Cortex of kidney (tissue), 1 donor: ENCODE measurements at places on chromosomes 7 and 10.

DNA sequence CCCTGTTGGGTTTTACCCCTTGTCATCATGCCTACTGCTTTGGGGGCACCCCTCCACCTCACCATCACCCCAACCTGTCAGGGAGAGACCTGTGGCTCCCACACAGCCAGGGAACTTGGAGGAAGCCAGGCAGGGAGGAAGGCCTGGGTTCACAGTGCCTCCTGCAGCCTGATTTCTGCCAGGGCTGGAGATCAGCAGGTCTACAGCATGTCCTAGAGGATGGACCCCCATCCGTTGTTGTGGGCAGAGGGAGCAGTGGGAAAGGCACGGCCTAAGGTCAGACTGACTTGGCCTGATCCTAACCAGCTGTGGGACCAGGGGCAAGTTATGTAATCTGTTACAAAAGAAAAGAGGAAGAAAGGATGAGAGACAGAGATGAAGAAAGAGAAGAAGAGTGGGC is 28.2 kb downstream of the ZCCHC24 start:
- DNase-seq: no peak

DNA sequence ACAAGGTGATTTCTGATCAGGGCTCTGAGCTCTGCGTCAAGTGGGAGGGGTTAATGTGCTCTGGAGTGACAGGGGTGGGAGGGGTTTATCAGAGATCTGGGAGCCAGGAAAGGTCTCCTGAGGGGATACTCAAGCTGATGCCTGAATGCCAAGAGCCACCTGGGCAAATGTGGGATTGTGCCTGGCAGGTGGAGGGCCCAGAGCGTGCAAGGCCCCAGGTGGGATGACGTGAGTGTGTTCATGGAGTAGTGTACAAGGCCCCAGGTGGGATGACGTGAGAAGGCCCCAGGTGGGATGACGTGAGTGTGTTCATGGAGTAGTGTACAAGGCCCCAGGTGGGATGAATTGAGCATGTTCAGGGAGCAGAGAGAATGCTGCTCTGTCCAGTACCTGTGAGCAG is 610.3 kb downstream of the PTPRN2 start:
- DNase-seq: no peak

- DNase-seq: no peak
Measured at GRCh38 chr7:13834328-13834761, 155.1 kb downstream of the ETV1 start.

DNA sequence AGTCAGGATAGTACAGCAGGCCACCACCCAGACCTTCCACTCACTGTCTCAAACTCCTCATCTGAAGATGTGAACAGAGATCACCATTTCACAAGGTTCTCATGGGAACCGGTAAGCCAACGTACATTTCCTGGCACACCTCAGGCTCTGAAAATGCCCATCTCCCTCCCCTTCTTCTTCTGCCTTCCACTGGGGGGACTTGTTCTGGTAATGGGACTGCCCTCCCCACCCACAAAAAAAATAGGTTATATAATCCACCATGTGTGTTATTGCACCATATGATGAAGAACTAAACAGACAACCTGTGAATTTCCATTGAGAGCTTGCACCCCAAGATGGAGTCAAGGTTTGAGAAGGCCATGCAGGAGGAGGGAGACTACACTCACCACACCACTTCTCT is 42.1 kb upstream of the IKZF1 start:
- DNase-seq: no peak

- no peak for DNase-seq
Measured at GRCh38 chr7:5429253-5429856, 5.7 kb upstream of the TNRC18 start.

DNA sequence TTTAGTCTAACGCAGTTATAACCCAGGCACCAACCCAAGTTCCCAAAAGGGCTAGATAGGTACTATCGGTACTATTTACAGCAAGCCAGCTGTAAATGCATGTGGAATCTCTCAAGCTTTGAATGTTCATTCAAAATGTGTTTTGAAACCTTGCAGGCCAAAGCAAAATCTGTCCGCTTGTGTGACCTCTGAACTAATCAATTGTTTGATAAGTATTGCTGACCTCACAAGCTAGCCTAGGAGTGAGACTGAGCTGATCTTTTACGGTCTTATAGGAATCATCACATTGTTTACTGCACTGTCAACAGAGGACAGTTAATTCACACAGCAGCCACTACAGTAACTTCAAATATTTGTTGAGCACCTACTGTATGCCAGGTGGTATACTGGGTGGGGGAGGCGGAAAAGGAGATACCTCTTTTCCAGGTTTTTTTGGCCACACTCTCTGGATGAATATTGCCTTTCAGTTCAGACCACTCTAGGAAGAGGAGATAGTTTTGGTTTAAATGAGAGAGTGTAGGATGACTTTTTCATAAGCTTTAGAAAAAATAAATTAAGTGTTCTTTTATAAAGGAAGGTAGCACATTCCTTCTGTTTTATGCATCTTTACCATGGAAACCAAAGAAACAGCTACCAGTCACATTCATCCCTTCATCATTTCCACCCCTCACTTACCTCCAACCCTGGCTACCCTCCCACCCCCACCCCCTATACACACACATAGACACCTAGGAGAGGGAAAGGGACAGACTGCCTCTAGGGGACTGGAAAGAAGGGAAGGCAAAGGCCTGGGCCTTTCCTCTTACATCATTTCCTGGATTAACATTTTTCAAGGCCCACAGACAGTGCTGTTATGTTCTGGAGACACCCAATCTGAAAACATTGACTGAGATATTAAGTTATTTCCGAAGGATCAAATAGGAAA is 2.4 kb downstream of the PAPSS2 start:
- no peak for DNase-seq

DNA sequence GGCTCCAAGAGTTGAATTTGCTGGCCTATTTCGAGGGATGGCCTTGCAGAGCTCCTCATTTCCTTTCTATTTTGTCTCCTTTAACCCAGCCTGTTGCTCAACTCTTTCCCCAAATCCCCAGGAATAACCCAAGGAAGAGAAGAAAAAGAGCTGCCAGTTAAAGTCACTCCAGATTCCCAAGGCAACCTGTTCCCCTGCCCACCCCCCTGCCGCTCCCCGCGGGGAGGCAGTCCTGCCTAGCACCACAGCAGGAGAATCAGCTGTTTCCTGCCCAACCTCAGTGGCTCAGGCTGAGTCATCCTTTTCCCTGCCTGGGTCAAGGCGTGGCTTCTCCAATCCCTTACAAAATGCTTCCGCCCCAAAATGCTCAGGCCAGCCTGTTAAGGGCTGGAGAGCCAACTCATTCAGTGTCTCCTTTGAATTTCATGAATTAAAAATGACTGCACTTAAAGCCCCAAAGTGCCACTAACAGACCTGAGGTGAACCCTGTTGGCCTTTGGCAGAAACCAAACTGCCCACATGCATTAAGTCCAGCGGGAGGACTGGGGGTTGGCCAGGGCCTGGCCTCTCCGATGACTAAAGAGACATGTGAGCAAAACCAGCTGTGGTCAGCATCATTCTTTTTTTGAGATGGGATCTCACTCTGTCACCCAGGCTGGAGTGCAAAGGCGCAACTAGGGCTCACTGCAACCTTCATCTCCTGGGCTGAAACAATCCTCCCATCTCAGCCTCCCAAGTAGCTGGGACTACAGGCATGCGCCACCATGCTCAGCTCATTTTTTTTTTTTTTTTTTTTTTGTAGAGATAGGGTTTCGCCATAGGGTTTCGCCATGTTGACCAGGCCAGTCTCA is 83.2 kb upstream of the KIF5B start:
- DNase-seq: no peak

GRCh38 chr10:72332423-72333111 is 22.2 kb downstream of the DNAJB12 start:
- DNase-seq: no peak

DNA sequence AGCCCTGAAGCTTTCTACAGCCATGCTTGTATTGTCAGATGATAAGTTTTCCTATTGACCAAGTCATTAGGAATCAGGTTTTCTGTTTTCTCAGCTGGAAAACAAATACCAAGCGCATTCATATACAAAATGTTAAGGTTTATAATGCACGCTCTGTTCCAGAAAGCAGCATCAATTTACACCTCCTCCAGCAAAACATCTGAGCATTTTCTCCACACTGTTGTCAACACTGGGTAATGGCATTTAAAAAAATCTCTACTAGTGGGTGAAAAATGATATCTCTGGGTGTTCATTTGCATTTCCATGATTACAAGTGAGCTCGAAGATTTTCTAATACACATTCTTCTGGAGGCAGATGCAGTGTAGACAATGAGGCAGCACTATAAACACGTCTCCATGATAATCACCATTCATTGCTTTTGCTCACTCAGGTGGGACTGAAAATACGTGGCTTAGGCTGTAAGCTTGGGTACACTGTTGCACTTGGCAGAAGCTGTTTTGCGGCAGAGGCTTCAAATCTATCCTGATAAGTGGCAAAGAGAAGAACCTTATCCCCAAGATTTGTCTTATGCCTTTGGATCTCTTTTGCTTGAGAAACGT is 114.8 kb upstream of the PLPP4 start:
- DNase-seq: no peak

- DNase-seq: no peak
Measured at GRCh38 chr7:25716421-25716820, 435.6 kb upstream of the NFE2L3 start.

GRCh38 chr10:98029149-98030092 is 1.0 kb downstream of the CRTAC1 start:
- DNase-seq: no peak

DNA sequence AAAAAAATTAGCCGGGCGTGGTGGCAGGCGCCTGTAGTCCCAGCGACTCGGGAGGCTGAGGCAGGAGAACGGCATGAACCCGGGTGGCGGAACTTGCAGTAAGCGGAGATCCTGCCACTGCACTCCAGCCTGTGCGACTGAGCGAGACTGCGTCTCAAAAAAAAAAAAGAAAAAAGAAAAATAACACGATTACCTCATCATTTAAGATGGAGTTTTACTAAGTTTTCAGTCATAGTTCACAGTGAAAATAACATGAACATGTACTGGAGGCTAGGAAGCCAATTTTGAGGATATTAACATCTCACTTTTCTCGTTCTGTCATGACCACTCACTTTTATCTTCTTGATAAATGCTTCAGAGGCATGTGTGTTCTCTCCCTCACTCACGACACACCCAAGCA is 3.1 kb upstream of the RUNDC3B start:
- DNase-seq: no peak

DNA sequence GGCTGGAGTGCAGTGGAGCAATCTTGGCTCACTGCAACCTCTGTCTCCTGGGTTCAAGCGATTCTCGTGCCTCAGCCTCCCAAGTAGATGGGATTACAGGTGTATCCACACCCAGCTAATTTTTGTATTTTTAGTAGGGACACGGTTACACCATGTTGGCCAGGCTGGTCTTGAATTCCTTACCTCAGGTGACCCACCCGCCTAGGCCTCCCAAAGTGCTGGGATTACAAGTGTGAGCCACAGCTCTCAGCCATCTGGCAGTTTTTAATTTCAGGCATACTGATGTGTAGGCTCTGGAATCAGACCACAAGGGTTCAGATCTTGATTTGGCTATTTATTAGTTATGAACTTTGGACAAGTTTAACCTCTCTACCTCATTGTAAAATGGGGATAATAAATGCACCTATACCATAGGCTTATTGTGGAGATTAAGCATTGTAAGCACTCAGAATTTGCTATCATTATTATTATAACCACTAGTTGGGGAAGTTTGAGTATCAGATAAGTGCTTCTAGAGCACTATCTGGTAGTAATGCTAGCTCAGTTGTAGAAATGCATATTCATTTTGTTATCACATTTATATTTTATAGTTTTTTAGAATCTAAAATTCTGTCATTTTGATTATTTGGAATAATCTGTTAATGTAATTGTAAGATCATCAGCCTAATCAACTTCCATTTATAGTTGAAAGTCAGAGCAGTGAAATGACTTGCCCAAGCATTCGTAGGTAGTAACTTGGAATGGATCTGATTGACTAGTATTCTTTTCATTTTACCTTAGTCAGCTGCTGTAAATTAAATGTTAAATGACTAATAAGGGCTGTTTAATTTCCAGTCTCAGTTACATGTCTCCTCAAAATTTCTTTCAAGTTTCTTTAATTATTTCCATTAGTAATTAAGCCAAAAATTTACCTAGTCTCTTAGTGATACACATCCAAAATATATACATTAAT is 22.5 kb downstream of the KMT2E start:
- DNase-seq: no peak

DNA sequence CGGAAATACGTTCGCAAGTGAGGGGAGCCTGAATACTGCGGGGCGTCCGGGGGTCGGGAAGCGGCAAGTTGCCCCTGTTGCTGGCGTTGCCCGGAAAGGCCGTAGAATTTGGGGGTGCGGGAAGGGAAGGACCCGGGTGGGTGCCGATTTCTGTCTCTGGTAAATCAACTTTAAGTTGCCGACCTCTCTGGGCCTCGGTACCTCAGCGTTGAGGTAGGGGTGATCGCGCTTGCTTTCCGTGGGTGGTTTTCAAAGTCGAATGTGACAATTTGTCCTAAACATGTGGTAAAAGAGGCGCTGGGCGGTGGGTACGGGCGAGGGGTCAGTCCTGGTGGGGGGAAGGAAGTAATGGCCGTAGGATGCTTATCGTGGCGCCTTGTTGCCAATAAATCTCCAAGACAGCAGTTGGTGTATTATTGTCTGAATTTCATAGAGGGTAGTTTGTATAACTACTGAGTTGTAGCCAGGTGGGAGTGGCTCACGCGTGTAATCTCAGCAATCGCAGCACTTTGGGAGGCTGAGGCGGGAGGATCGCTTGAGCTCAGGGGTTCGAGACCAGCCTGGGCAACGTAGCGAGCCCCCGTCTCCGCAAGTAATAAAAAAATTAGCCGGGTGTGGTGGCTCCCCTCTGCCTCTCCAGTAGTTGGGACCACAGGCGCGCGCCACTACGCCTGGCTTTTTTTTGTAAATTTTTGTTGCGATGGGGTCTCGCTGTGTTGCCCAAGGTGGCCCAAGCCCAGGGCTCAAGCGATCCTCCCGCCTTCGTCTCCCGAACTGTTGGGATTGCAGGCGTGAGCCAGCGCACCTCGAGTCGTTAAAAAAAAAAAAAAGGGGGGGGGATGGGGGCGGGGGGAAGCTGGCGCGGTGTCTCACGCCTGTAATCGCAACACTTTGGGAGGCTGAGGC is 644 bp downstream of the BUD23 start:
- DNase-seq: no peak

DNA sequence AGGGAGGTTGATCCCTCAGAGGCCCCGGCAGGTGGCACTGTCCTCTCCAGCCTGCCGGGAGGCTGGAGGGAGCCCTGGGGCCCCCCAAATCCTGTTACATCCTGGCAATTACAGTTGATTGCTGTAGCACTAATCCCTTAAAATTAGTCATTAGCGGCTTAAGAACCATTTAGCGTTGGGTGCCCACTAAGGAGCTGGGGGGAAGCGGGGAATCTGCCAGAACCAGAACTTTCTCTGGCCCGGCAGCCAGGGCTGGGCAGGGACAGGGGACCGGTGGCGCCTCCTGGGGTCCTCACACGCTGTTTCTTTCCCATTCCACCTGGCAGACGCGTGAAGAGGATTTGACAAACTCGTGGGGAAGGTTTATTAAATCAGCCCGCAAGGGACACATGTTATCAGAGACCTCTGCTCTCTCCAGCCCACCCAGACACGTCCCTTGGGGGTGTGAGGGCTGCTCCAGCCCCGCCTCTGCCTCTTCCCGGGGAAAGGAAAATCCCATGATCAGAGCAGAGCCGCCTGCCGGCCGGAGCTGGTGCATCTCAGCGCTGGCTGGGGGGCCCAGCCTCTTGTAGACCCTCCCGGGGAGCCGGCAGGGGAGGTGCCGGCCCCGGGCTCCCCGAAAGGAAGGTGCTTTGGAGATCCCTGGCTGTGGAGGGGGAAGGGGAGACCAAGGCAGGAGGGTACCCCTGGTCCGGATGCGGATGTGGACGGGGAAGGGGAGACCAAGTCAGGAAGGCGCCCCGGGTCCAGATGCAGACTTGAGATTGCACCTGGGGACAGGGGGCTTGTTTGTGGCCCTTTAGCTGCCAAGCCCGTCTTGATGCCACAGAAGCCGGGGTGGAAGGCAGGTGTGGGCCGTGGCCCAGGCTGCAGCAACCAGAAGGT is 142.7 kb downstream of the ELFN1 start:
- no peak for DNase-seq
